ENCODE measurements at places on chromosomes 5 and 9.
A peak's percentile ranks its signal among the peaks of the same experiment; 100 is the strongest.

DNA sequence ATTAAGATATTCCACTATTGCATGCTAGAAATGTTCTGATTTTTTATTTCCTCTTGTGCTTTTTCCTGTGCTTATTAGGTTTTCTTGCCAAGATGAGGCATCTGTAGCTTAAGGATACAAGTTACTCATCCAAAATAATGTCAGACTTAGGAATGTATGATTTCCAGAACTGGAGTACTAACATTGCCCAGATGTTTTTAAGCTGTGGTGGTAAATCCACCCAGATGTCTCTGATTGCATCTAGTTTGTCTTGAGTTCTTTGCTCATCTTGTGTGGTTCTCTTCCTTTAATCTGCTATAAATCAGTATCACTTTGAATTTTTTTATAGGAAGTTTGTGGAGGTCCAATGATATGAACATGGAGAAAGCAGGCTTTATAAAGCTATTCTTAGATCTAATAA, 337.5 kb upstream of the ZNF608 start:
- no peak for DNase-seq

GRCh38 chr5:122401976-122402725, 90.1 kb downstream of the SNCAIP start:
- DNase-seq, result no peak

DNA sequence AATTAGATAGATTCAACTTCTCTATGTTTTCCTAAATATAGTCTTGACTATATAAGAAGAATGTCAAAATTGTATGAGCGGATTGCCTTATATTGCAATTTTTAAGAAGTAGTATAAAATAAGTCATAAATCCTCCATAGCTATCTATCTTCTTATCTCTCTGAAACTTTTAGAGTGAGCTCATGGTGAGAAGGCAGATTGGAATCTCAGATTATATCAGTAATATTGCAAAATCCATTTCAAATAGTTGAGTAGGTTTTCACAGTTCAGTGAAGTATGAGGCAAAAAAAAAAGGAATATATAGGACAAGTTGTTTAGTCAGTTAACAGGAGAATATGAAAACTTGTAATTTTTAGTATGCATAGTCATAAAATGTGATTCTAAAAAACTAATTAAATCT, 156.4 kb downstream of the FAM174A start:
- DNase-seq, result peak; percentile 52

- no peak for DNase-seq
Measured at GRCh38 chr5:176528301-176528700, 8.9 kb downstream of the RNF44 start.

GRCh38 chr9:111147041-111147440, 108.8 kb upstream of the LPAR1 start:
- DNase-seq, result no peak

GRCh38 chr5:1257841-1258240, 32.7 kb downstream of the SLC6A18 start:
- DNase-seq, result no peak

DNA sequence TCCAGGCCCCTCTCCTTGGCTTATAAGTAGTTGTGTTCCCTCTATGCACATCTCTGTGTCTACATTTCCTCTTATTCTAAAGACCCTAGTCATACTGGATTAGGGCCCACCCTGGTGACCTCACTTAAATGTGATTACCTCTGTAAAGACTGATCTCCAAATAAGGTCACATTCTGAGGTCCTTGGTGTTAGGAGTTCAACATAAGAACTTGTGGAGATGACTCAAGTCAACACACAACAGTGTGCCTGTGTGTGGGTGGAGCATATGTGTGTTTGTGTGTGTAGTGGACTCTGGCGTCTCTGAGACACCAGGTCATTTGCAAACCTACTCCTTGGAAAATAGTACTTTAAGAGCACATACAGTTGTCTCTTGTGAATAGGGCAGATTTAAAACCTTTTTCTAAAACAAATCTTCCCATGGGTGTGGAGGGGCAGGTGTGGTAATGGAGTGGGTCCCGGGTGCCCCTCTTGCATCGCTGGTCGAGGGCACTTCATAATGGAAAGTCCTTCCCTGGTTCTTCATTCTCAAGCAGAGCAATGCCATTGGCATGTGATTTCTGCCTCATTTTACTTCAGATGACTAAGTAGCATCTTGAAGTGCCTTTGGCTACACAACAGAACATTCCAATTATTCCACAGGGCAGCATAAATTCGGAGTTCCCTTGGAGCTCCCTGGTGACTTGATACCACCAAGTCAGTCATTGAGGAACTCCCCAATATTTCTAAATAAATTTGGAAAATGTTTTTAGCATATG, 84.4 kb downstream of the C9orf152 start:
- no peak for DNase-seq

- no peak for DNase-seq
Measured at GRCh38 chr5:30041291-30041690, 1152.2 kb upstream of the CDH6 start.

DNA sequence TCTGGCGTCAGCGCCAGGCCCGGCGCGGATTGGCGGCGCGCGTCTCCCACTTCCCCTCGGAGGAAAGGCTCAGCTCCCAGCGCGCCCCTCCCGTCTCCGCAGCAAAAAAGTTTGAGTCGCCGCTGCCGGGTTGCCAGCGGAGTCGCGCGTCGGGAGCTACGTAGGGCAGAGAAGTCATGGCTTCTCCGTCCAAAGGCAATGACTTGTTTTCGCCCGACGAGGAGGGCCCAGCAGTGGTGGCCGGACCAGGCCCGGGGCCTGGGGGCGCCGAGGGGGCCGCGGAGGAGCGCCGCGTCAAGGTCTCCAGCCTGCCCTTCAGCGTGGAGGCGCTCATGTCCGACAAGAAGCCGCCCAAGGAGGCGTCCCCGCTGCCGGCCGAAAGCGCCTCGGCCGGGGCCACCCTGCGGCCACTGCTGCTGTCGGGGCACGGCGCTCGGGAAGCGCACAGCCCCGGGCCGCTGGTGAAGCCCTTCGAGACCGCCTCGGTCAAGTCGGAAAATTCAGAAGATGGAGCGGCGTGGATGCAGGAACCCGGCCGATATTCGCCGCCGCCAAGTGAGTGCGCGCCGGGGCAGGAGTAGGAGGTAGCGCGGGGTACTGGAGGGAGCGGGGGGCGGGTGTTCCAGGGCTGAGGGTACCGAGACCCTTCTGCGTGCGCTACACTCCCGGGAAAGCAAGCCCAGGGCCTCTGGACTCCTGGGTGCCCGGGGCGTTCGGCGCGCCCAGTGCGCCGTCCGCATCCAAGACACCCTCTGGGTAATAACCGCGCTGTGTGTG, at the start of gene MSX2:
Gene MSX2, plus strand, starts transcription at position 99 of the 777 bp plus-strand sequence. Its CDS starts 78 bp downstream, at position 177.
- peak; percentile 84 for DNase-seq

DNA sequence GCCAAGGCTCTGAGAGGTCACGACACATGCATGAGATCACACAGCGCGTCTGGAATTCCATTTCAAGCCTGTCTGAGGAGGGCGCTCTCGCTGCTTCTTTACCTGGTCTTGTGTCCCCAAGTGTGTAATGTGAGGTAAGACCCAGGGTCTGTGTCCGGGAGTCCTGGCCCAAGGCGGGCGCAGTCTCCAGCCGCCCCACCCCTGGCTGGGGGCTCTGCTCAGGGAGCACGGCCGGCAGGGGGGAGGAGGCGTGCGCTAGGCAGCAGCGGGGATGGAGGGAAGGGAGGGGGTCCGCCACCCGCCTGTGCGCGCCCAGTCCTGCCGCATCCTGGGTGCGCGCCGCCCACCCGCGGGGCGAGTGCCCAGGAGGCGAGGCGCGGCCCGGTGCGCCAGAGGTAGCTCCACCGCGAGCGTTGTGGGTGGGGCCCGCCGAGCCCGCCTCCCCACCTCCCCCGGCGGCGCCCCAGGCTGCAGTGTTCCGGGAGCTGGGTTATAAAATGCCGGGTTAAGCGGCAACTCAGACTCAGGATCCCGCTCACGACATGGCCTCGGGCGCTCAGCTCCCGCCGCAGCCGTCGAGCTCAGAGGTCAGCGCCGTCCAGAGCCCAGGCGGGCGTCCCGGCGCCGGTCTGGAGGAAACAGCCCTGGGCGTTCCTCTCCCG, at the start of gene CCNI2:
Gene CCNI2, plus strand, starts transcription at position 473 of the 662 bp plus-strand sequence. Its CDS starts 70 bp downstream, at position 543.
- DNase-seq, result peak; percentile 41

DNA sequence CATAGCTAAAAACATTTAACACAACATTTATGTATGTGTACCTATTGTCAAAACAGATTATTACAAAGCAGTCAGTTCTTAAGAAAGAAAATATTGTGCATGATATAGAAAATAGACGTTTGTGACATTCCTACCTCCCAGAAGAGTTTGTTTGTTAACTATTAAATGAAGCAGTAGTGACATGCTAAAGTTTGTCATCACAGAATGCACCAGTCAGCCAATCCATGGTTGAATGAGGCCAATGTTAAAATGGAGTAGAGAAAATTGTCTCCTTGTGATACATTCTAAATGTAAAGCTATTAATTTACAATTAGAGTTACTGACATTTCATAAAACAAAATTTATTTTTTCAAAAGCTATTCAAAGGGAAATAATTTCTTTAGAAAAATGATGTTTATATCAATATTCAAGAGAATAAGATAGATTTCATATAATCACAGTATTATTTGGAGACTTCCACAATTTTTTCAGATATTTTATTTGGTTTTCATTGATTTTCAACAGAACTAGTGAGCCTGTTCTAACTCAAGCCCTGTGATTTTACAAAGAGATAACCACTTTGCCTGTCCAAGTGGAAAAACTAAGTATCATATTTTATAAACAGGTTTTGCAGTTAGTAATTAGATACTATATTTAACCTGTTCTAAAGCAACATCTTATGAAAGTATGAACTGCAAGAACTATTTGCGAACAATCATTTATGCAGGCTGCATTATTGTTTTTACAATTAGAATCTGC, 176.8 kb downstream of the ISL1 start:
- no peak for DNase-seq
